Mammary epithelial cell (primary cell): ENCODE measurements at places on chromosomes 2 and 18. TPM values are rescaled to one million over a fixed set of nuclear protein-coding genes. Genes with fewer than 3 reads are reported as not detected.

GRCh38 chr2:54824567-54824966 is 101.1 kb downstream of the EML6 start:
- no peak for DNase-seq

DNA sequence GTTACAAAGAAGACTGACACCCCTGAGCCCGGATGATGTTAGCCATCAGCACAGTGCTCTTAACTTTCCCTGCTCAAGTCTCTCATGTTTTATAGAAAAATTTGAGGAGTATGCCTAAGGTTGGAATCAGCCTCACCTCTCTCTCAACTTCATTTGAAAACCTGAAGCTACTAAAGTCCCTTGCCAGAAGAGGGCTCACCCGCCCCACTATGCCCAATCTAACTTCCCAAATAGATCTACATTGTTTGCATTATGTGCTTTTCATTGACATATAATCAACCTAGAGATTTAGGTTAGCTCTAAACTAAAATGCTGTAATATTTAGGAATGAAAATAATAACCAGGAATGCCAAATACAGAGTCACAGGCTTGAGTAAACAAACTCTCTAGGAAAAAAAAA is 305.4 kb downstream of the NCKAP5 start:
- peak; percentile 19 for DNase-seq

GRCh38 chr2:238978497-238978896 is 130.6 kb downstream of the TWIST2 start:
- DNase-seq, result no peak

Gene GALNT14
- total RNA-seq, result 25.4 and 29.9 TPM in 2 replicates

- no peak for DNase-seq
Observed at GRCh38 chr2:180394305-180394704, 387.2 kb upstream of the CWC22 start.

GRCh38 chr18:48785736-48786454 is 164.9 kb downstream of the SMAD7 start:
- no peak for DNase-seq

Gene PLB1
- 4.2 and 5.2 TPM in 2 replicates for total RNA-seq

Gene VWC2L
- not detected for total RNA-seq
